IMR-90 (cell line): ENCODE measurements at places on chromosomes 13 and 19.

DNA sequence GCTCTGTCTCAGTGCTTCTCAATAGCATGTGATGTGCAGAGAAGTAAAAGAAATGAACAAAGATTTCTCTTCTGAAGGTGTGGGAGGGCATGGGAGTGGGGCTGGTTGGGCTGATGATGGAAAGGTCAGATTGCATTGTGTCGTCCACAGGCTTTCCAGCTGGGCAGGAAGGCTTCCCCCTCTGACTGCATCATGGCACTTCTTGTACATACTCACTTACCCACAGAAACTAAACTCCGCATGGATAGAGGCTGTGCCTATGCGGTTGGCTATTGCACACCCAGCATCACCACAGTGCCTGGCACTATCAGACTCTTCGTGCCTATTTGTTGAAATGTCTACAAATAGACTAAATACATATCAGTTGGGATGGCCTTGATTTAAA is 24.4 kb upstream of the TNFSF11 start:
- H3K27ac ChIP-seq = no peak overlapping the region
- peaks cover 2% of the 10 kb centered on the region; the same call in 1 of the 2 replicates for H3K4me1 ChIP-seq
- no peak for DNase-seq
- H3K27me3 ChIP-seq = peaks cover 18% of the 10 kb centered on the region
- H3K36me3 ChIP-seq = no peaks in the 10 kb centered on the region

DNA sequence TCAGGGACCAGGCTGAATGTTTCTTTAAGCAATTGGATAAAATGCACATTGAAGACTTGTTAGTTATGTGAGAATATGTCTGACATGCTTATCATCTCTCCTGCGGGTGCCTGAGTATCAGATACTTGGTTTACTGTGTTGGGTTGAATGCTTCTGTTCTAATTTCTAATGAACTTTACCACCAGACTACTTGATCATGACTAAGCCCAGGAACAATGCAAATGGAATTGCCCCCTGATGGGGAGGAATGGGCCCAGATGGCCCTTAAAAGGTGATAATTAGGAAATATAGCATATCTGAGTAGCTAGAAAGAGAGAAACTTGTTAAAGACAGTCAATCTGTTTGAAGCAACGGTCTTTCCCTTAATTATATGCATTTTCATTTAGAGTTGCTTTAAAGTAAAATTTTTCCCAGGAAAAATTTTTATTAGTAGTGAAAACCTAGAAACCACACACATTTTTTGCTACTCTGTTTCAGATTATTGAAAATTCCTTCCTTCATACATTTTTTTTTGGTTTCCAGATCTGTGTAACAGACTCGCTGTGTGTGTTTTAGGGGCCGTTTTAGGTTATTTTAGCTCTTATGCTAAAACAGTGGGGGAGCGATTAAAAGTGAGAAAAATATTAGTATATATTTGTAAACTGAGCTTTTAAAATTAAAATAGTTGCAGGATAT is 186.6 kb downstream of the TM9SF2 start:
- H3K36me3 ChIP-seq = no peaks in the 10 kb centered on the region
- no peak for DNase-seq
- no peak overlapping the region for H3K4me3 ChIP-seq
- no peaks in the 10 kb centered on the region for H3K4me1 ChIP-seq

GRCh38 chr19:29837448-29837981 is 25.7 kb downstream of the CCNE1 start:
- H3K27ac ChIP-seq = no peak overlapping the region
- H3K4me1 ChIP-seq = no peaks in the 10 kb centered on the region
- H3K27me3 ChIP-seq = peaks cover 11% of the 10 kb centered on the region
- no peak for DNase-seq
- no peak overlapping the region for H3K4me3 ChIP-seq

DNA sequence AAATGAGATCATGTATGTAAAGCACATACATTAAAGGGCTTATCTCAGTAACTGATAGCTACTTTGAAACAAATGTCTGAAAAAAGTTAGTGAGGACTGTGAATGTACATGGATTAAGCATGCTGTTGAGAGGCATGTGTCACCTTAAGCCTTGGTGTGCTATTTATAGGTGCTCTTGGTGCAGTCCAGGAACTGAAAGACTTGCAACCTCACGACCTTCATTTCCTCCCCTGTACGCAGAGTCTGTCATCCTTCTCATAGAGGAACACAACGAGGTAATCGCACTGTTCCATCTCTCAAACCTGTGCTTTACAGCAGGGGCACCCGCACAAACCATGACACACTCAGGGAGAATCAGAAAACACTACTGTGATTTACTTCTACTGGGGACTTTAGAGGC is 65.6 kb downstream of the UFM1 start:
- no peak for DNase-seq
- no peaks in the 10 kb centered on the region for H3K4me1 ChIP-seq
- H3K36me3 ChIP-seq = no peaks in the 10 kb centered on the region
- H3K27me3 ChIP-seq = no peaks in the 10 kb centered on the region
- no peak overlapping the region for H3K27ac ChIP-seq

DNA sequence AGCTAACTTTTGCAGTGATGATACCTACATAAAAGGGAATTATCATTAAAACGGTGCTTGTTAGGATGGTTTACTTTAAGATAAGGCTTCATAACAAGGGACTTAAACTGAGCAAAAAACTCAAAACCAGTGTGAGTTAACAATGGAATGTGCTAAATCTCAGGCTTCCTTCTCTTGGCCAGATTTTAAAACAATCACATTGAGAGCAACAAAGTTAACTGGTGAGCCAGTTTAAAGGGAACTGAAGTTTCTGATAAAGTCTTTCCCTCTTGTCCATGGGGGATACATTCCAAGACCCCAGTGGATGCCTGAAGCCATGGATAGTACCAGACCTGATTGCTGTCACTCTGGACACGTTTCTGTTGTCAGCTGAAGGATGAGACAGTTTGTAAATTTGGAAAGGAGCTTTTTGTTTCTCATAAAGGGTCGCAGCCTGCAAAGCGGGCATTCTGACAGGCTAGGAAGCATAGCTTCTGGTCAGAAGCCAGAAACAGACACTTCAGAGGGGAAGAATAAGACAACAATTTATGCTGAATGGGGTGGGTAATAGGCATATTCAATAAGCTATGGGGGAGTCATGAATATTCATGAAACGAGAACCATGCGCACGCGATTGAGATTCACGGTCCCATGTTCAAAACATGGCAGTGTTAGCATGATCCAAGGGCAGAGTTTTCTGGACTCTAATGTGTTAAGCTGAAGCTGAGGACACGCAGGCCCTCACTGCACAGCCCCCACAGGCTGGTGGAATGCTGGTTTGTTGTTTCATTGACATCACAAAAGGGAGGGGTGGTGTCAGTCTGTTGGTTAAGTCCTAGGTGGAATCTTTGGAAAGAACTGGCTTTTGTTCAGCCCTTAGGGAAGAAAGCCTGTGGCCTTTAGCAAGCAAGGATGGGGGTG is 150.6 kb upstream of the RNF113B start:
- H3K4me1 ChIP-seq = peaks cover 19% of the 10 kb centered on the region
- H3K4me3 ChIP-seq = no peak overlapping the region
- no peaks in the 10 kb centered on the region for H3K27me3 ChIP-seq
- peak; percentile 78 for DNase-seq

- H3K4me3 ChIP-seq = no peak overlapping the region
- DNase-seq = no peak
- no peaks in the 10 kb centered on the region for H3K27me3 ChIP-seq
- peaks cover 6% of the 10 kb centered on the region for H3K36me3 ChIP-seq
- H3K4me1 ChIP-seq = no peaks in the 10 kb centered on the region
- no peak overlapping the region for H3K27ac ChIP-seq
Observed at GRCh38 chr13:100522618-100523309, 65.8 kb downstream of the GGACT start.
